Testis (tissue), 5 donors: ENCODE measurements at places on chromosomes 2 and 18.

- DNase-seq: no peak
These were observed 467.7 kb upstream of the ID2 start for GRCh38 chr2:8214036-8214615.

- no peak for DNase-seq
These were observed 79.8 kb upstream of the RNF152 start for GRCh38 chr18:61972389-61973264.

GRCh38 chr18:76654577-76654976 lies 159.5 kb upstream of the ZNF516 start:
- no peak for DNase-seq

DNA sequence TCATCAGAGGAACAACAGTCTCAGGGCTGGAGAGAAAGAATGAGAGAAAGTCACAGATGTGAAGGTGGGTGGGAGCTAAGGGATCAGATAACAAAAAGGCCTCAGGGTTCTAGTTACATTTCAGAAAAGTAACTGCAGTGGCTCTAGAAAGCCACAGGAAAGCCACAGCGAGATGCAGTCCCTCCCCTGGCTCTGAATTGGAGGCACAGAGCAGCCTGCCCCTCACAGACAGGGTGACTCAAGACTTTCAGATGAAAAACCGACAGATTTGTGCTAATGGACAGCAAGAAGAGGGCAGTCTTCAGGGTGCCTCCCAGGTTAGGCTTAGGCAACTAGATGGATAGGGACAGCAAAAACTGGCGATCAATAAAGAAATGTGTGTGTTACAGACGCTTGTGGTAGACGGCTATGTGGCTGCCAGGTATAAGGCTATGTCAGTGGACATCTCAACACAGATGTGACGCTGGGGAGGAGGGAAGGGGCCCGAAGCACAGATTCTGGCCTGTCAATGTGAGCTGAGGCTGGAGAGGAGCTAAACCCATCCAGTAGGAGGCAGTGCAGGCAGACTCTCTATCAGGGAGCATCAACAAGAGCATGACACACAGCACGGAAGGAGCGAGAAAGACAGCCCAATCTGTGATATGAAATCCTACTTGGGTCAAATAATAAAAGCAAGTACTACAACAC lies 26.2 kb downstream of the UNC50 start:
- peak; percentile 46 for DNase-seq

DNA sequence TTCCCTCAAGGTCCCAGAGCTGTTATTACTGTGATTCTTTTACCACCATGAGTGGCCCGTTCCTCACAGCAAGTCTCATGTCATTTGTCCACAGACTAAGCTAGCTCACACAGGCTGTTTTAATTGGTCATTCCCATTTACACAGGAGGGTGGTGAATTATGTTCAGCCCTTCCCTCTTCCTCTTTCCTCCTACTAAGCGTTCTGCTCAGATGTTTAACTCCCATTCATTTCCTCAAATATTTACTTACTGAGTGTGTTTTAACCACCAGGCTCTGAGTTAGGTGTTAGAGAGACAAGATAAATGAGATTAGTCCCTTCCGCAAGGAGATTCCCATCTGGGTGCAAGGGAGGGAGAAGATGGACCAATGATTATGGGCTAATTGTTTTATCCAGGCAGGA lies 403.6 kb upstream of the ACVR2A start:
- DNase-seq: no peak
